ENCODE measurements at places on chromosomes 11 and 22.

DNA sequence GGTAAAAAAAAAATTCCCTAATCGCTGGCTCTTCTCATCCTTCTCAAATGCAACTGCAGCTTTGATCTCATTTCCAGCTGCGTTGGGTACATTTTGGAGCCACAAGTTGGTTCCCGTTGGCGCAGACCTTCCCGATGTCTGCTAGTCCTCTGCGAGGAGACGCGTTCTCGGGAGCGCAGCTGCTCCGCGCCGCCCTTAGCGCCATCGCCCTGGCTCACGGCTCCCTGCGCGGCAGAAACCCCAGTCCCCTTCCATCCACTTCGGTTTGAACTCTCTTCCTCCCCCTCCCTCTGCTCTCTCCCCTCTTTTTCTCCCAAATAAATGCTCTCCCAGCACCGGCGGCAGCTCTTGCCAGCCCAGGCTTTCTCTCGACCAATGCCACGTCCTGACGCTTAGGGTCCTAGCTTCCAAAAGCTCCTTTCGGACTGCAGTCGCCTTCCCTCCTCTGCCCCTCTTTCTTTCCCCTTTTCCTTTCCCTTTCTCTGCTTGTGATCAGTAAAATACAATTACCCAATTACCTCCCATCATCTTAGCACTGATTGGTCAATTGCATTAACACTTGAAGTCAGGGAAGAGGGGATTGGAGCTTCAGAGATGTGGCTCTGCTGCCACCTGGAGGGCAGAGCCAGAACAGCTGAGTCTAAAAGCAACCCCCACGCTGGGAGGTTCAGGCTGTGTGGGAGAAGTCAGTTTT, 1165.7 kb downstream of the LRRC4C start:
- DNase-seq, result peak; percentile 33

GRCh38 chr22:35116269-35116668, 50.3 kb downstream of the ISX start:
- DNase-seq, result no peak

DNA sequence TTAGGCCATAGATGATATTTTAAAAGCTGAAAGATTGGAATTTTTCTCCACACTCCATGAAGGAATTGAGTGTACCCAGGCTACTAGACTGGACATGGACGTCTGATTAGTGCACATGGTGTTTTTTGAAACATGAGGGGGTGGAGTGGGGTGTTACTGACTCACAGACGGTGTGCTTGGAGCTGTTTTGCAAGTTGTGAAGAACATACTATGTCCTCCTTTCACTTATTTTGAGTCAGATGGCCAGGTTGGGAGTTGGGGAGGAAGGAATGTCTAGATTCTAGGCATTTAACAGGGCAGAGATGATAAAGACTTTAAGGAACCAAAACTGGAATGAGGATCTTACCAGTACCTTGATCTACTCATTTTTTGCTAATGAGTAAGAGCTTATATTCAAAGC, 158.1 kb upstream of the MTNR1B start:
- no peak for DNase-seq

DNA sequence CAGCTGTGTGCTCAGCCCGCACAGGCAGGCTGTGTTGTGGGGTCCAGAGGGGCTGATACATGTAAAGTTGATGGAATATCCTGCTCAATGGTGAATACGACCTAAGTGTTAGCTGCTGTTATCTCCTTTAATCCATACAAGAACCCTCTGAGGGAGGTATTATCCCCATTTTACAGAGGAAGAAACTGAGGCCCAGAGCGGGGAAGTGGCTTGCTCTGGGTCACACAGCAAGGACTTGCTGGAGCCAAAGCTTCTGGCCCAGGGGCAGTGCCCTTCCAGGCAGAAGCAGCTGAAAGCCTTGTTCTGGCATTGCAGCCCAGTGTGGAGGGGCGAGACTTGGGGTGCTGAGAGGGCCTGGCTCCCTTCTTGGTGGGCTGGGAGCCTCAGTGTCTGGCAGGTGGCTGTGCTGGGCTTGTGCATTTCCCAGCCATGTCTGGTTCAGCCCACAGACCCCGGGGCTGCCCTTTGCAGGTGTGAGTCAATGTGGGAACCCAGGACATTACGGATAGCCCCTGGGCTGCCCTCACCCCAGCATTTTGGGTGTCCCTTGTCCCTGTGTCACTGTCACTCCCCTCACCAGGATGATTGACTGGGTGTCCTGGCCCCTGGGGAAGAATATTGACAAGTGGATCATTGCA, 10.4 kb downstream of the USP35 start:
- DNase-seq, result no peak

DNA sequence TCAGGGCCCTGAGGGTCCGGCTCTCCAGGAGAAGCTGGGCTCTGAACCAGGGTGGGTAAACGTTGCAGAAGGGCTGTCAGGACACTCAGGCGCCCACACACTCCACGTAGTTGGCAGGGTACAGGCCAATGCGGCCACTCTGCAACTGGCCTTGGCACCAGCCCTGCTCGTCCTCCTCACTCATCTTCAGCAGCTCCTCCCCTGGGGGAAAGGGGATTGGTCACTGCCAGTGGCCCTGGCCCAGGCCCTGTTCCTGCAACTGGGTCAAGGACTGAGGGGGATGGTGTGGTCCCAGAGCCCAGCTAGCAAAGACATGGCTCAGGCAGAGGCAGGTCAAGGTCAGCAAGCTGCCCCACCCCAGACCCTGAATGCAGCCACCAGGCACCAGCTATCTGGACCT, 1.2 kb upstream of the ARFGAP2 start:
- no peak for DNase-seq

DNA sequence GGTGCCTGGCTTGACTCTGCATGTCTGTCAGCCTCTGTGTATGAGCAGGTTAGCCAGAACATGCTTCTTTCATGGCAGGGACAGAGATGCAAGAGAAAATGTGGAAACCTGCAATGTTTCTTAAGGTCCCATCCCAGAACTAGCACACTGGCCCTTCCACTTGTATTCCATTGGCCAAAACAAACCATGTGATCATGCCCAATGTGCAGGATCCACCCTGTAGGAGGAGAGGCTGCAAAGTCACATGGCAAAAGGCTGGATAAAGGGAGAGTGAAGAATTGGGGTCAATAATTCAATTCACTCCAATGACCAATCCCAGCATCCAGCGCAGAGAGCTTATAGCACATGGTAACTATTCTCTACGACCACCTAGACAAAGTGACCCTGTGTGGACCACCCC, 405.5 kb downstream of the MIAT start:
- DNase-seq, result no peak

GRCh38 chr11:70716986-70717775, 318.9 kb downstream of the CTTN start:
- peak; percentile 7 for DNase-seq

DNA sequence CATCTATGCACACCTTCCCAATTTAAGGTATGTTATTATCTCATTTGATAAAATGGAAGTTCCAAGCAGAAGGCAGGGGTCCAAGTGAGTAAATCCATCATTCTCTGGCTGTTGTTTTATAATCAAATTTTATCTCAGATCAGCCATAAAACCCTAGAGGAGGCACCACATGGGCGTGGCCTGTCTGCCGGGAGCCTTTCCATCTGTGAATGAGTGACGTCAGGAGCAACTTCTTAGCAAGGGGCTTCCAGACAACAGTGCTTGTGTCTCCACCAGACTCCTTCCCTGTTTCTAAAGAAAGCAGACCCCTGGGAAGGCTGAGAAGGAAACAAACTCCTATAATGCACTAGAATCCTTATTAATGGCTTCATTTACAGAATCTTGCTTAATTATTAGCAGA, 13.5 kb downstream of the SEZ6L start:
- DNase-seq, result no peak

DNA sequence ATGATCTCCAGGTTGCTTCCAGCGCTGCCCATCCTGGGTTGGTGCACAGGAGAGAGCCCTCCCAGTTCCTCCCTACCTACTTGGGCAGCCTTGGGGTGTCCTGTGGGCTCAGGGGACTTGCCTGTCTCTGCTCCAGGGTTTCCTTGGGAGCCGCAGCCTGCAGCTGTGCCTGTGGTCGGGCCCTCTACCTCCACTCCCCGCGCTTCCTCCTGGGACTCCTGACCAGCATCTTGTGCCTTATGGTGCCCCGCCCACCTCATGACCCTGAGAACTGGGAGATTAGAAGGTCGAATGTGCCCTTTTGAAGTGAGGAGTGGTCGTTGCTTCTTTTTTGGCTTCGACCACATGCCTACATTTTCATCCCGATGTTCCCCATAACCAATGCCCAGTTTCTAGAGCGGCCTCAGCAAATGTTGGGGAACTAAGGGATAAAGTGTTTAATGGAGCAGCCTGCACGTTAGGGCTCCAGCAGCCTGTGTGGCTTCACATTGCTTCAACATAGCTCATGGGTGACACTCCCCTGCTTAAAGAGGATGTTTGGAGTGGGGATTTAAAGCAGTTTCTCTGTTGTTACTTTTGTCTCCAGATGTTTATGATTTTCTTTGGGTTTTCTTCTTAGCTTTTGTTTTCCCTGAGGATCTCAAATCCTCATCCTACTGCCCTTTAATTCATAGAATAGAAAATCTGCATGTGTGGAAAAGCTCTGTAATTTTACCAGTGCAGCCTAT, 248.8 kb downstream of the TBC1D22A start:
- DNase-seq, result no peak

DNA sequence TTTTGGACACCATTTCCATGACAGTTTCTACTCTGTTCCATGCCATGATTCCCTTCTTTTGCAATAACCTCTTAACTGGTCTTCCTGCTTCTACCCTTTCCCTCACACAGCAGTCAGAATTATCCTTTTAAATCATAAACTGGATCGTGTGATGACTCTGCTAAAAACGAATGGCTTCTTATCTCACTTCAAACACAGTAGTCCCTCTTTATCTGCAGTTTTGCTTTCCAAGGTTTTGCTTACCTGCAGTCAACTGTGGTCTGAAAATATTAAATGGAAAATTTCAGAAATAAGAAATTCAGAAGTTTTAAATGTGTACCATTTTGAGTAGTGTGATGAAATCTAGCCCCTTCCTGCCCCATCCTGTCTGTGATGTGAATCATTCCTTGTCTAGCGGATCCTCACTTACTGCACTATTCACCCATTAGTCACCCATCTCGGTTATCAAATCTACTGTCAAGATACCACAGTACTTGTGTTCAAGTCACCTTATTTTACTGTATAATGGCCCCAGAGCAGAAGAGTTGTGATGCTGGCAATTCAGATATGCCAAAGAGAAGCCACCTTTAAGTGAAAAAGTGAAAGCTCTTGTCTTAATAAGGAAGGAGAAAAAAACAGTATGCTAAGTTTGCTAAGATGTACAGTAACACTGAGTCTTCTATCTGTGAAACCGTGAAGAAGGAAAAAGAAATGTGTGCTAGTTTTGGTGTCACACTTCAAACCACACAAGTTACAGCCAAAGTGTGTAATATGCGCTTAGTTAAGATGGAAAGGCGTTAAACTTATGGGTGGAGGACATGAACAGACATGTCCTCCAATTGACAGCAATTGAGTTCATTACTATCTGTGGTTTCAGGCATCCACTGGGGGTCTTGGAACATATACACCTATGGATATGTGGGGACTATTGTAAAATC, 283.0 kb downstream of the DDX10 start:
- DNase-seq, result no peak

GRCh38 chr11:85946221-85946620, 91.0 kb downstream of the CCDC83 start:
- no peak for DNase-seq

GRCh38 chr11:35272391-35272902, 133.5 kb downstream of the CD44 start:
- no peak for DNase-seq

DNA sequence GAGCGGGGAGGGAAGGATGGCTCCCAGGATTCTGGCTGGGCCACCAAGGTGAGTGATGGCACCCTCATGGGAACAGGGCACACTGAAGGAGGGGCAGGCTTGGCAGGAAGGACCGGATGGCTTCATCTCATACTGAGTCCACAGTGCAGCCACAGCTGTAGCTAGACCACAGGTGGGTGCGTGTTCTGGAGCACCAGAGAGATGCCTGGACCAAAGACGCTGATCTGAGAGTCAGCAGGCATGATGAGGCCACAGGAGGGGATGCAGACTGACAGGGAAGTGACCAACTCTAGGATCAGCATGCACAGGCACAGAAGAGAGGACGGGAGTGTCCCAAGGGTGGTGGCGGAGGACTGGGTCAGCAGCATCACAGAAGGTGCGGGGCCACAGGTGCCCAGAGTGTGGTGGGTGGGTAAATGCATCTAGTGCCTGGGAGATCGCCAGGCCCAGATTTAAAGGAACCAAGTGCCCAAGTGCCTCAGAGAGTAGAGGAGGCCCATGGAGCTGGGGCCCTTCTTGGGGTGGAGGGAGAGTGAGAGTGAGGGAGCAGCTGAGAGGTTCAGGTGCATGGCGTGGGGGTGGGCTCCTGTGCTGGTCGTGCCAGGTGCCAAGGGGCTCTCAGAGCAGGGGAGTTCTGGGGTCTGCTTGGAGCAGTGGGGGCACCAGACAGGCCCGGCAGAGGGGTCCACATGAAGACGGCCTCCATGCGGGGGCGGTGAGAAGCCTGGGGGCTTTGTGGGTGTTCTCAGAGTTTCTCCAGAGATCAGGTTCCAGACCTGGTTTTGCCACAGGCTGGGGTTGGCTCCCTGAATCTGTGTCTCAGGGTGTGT, 113.7 kb downstream of the CEP164 start:
- DNase-seq, result no peak

DNA sequence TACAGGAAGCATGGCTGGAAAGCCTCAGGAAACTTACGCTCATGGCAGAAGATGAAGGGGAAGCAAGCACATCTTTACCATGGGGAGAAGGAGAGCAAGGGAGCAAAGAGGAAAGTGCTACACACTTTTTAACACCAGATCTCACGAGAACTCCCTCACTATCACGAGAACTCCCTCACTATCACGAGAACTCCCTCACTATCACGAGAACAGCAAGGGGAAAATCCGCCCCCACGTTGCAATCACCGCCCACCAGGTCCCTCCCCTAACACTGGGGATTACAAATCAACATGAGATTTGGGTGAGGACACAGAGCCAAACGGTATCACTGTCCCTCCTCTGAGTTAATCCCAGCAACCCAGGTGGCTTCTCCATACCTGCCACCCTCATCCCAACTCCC, 84.5 kb downstream of the MN1 start:
- DNase-seq, result no peak

DNA sequence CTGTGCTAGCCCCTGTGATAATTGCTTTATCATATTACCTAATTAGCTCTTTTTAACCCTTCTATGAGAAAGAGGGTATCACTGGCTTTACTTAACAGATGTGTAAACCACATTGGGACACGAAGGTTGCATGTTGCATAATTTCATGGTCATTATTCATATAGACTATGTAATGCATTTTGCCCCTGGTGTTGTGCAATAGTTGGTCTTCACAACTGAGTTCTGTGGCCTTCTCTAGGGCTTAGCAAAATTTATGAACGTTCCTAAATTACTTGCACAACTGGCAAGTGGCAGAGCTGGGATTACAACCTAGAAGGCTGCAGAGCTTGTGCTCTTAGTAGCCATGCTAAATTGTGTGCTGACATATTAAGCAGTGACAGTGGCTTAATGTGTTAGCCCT, 34.6 kb upstream of the PDGFD start:
- DNase-seq, result no peak

DNA sequence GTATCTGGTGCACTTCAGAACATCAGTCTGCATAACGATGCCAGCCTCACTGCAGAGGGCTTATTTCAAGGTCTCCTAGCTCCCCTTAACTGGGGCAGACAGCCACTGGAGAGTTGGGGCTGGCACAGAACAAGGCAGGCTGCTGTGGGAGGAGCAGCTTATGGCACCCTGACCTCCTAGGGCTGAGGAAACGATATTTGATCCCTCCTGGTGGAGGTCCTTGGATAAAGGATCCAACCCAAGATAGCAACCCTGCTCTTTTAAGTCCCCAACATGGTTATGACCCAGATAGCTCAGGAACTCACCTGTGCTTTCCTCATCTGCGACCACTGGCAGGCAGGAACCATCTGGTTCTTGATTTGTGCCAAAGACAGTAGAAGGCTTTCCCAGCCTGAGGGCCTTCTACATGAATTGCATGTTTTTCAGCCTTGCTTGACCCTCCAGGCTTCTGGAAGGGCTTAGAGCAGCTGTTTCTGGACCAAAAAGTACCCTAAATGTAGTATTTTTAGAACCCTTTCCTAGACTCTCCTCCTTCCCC, 2.8 kb downstream of the TMEM109 start:
- no peak for DNase-seq

All from DND-41 (cell line).